ENCODE measurements at places on chromosomes 11 and 22.

DNA sequence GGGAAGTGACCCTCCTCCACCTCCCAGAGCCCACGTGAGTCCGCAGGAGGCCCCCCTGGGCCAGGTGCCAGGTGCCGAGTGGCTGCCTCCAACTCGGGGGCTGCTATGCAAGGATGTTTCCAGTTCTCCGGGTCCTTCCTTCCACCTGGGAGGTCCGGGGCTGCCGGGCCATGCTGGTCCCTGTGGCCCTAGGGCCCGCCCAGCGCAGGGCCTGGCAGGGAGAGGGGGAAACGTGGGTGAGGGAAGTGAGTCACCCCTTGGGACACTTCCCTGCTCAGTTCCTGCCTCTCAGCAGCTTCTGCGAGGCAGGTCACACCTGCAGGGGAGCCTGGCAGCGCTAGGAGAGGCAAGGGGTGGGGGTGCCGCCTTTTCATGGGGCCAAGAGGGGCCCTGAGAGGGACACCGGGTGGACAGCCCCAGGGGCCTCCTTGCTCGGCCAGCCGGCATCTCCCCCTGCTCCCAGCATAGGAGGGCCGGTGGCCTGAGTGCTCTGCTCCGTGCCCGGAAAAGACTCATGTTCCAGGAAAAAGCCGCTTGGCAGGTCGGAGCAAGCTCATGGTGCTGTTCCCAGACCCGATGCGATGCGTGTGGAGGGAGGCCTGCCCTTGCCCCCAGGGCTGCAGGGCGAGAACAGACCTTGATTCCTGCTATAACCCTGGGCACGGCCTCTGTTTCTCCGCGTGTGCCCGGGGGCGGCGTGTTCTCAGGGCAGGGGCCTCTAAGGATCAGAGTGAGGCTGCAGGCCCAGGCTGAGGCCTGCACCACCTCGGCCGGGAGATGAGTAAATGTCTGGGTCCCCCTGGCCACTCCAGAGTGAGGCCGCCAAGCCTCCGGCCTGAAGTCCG, 30.3 kb upstream of the WNT7B start:
- no peak for DNase-seq

- DNase-seq: no peak
These were observed 8.0 kb downstream of the IL10RA start for GRCh38 chr11:117993988-117994745.

GRCh38 chr22:24845041-24845898, 39.3 kb downstream of the SGSM1 start:
- DNase-seq: no peak

GRCh38 chr11:65493367-65494176, 5.3 kb upstream of the MALAT1 start:
- DNase-seq: peak; percentile 92

DNA sequence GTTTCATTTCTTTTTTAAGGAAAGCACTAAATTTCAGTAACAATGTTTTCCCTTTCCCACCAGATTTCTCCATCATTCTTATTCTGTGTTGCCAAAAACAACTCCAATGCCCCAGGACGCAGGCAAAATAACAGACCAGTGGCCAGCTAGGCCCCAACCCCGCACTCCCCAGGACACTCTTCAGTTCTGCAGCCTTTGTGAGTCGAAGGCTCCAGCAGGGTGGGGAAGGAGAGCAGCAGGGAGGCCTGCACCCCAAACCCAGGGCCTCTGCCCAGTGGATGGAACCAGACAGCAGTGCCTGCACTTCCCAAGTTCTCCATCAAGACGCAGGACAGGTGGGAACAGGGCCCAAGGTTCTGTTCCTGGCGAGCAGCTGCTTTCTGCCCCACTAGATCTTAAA, 34.4 kb downstream of the PPP2R1B start:
- DNase-seq: no peak

GRCh38 chr11:31141789-31142188, 227.8 kb downstream of the DCDC1 start:
- no peak for DNase-seq

DNA sequence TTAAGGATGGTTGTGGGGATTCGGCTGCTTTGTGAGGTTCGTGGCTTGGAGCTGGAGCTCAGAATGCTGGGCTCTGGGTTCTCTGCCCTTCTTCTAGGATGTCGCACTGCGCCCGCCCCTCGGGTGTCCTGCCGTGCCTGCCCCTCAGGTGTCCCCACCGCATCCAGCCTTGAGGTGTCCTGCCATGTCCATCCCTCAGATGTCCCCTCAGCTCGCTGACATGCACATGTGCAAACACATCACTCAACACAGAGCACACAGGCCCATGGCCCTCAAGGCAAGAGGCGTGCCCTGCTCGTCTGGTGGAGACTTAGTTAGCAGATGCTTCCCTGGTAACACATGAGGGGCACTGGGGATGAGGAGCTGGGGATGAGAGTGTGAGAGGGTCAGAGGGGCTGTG, 359.3 kb downstream of the TBC1D22A start:
- no peak for DNase-seq

DNA sequence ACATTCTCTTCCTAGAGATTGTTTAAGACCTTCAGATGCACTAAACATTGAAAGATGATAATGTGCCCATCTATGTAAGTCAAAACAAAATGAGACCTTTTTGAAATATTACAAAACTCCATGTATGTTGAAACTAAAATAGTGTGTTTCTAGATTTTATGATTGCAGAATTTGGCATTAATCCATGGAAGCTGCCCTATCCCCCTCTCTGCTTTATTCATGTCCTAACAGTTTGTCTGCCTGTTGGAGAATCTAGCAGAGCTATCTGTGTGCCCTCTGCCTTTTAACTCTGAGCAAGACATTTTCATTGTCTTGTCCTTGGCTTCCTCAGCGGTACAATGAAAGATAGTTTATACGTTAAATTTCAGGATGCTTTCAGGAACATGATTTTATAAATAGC, 105.5 kb downstream of the FAT3 start:
- no peak for DNase-seq

DNA sequence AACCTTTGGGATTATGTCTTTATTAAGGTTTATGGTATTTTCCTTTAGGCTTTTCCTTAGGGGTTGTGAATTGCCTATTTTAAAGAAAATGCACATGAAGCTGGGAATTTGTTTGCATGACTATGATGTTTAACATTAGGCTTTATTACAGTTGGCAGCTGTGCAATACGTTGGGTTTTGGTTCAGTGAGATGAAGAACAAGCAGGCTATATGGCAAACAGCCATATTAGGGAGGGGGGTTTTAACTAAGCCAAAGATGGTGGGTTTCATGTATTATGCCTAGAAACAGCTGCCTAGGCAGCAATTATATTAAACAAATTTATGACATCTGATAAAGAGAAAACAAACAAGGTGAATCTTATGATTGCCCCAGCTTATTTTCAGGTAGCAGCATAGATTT, 880.8 kb downstream of the FAM181B start:
- DNase-seq: no peak

- no peak for DNase-seq
These were observed 89.4 kb upstream of the CLMP start for GRCh38 chr11:123284454-123284853.

DNA sequence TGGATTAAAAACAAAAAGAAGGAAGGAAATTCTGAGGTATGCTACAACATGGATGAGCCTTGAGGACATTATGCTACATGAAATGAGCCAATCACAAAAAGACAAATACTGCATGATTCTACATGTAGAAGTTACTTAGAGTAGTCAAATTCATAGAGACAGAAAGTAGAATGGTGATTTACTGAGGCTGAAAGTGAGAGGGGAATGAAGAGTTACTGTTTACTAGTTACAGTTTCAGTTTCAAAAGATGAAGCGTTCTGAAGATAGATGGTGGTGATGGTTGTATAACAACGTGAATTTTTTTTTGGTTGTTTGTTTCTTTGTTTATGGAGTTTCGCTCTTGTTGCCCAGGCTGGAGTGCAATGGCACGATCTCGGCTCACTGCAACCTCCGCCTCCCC, 9.5 kb downstream of the OR5P2 start:
- DNase-seq: no peak

- DNase-seq: no peak
These were observed 47.8 kb downstream of the PPP2R1B start for GRCh38 chr11:111718436-111718835.

DNA sequence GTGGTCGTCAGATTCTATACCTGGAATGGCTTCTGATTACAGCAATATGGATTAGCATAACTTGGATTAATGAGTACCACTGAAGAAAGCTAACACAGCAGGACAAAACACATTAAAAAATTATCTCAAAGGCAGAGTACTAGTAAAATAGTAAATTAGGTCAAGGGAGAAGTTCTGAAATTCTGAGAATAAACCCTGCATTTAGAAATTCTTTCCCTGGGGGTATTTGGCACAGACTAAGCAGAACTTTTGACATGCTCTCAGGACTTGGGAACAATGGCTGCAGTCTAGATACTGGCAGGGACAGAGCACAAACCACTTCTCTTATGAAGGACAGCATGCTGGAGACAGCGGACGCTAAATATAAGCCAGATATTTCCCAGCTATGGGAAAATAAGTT, 85.6 kb upstream of the GRIA4 start:
- peak; percentile 6 for DNase-seq

DNA sequence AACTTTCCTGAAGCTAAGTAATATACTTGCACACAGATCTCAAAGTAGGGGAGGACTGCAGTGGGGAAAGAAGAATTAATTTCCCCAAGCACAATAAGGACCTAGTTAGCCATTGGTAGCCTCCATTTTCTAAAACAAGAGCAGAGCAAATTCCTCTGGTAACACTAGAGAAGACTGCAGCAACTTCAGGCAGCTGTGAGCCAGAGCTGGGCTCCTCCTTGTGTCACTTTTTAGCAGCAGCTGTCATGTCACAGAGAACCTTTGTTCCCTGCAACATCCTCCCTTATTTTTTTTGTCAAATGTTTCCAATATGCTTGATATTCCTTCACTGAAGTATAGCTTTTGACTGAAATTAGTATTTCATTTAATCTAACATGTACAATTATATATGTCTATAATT, 54.4 kb downstream of the RRAS2 start:
- peak; percentile 55 for DNase-seq

- DNase-seq: no peak
These were observed 89.1 kb downstream of the SWAP70 start for GRCh38 chr11:9753021-9753420.

- no peak for DNase-seq
These were observed 46.2 kb upstream of the CSTF3 start for GRCh38 chr11:33207408-33207985.

DNA sequence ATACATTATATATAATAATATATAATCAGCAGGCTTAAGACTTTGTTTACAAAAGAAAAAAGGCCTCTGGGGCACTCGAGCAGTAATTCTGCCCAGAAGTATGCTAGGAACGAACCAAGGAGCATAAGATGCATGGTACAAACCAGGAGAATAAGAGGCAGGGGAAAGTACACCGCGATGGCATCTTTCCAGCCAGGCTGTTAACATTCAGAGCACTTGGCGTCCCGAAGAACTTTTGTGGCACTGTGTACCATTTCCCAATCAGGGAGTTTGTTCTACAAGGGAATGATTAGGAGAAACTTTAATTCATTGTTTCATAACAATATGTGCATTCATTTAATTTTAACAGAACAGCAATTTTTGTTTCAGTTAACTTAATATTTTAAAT, 125.1 kb downstream of the WT1 start:
- DNase-seq: no peak

DNA sequence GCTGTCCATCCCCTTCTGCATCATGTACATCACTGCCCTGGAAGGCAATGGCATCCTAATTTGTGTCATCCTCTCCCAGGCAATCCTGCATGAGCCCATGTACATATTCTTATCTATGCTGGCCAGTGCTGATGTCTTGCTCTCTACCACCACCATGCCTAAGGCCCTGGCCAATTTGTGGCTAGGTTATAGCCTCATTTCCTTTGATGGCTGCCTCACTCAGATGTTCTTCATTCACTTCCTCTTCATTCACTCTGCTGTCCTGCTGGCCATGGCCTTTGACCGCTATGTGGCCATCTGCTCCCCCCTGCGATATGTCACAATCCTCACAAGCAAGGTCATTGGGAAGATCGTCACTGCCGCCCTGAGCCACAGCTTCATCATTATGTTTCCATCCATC, 337 bp downstream of the OR52B6 start:
- no peak for DNase-seq

DNA sequence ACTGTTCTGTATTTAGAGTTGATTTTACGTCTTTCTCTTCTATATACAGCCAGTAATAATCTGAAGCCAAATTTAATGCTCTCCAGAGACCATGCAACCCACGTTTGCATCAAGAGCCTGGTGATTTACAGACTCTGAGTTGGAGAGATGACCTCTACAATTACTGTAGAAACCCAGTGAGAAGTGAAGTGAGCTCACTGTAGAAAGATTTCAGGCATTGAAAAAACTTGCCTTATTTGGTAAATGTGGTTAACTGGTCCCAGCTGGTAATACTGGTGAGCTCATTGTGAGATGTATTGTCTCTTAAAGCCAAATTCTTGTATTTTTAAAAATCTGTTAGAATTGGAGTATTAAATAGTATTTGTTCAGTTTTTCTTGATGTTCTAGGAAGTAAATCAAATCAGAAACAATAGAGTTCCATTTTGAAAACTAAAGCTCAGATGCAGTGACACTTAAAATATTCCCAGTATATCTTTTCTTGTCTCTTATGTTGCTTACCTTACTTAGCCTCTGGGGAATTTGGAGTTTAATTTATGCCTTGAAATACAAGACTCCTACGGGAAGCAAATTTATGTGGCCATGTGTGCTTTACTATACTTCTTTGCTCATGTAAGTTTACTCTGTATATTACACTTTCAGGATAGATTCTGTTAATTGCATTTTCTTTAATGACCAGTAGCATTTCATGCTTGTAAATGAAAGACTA, 189.9 kb downstream of the ARHGAP42 start:
- peak; percentile 95 for DNase-seq

DNA sequence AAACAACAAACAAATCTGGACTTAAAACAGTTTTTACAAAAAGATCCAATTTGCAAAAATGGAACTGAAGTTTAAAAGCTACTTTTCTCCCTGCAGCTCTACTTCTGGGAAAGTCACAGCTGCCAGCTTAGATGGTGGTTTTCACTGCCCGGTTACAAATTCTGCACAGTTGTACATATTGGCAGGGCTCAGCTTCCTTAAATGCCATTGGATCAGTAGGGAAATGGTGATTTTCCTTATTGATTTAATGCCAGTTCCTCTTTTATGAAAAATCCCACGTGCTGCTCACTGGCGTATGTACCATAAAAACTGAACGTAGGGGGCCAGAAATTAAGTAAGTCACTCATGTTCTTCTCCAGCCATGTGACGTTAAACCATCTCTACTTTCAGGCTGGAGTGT, 22.8 kb downstream of the GRAP2 start:
- DNase-seq: no peak

GRCh38 chr11:127052404-127052803, 51.8 kb upstream of the KIRREL3 start:
- peak; percentile 7 for DNase-seq

DNA sequence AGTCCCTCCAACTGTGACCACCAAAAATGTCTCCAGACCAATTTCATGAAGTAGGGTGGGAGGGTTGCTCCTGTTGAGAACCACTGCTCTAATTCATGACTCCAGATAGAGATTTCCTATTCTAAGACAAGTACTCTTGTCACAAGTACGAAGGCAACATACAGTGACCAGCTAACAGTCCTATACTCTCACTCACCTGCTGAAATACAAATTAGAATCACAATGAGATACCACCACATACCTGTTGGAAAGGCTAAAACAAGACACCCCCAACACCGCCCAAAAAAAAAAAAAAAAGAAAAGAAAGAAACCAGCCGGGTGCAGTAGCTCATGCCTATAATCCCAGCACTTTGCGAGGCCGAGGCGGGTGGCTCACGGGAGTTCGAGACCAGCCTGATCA, 310.5 kb downstream of the SWAP70 start:
- DNase-seq: no peak
